Activated CD4-positive, alpha-beta memory T cell treated with anti-CD3 and anti-CD28 coated beads for 36 hours (primary cell): ENCODE measurements at places on chromosomes 13 and 19. TPM values are rescaled to one million over a fixed set of nuclear protein-coding genes. Genes with fewer than 3 reads are reported as not detected.
A peak's percentile ranks its signal among the peaks of the same experiment; 100 is the strongest.

UBE2L5 gene
- not detected for total RNA-seq

- peaks cover 7% of the 10 kb centered on the region for H3K4me1 ChIP-seq
- no peak overlapping the region for H3K4me3 ChIP-seq
- peaks cover 11% of the 10 kb centered on the region for H3K36me3 ChIP-seq
These were observed 107.6 kb downstream of the ABCC4 start for GRCh38 chr13:95193509-95194230.

- no peaks in the 10 kb centered on the region for H3K27me3 ChIP-seq
- DNase-seq: no peak
- H3K4me3 ChIP-seq: peak overlapping the region; percentile 95
- peaks cover 27% of the 10 kb centered on the region for H3K4me1 ChIP-seq
- H3K27ac ChIP-seq: peak overlapping the region; percentile 98
These were observed 469 bp downstream of the ABHD17A start for GRCh38 chr19:1884719-1885334.

- H3K27ac ChIP-seq: no peak overlapping the region
- H3K4me1 ChIP-seq: no peaks in the 10 kb centered on the region
- DNase-seq: no peak
- no peaks in the 10 kb centered on the region for H3K36me3 ChIP-seq
- no peak overlapping the region for H3K4me3 ChIP-seq
These were observed 7.4 kb upstream of the SLITRK6 start for GRCh38 chr13:85806553-85807175.

CHAMP1 gene
- total RNA-seq: 55.4 TPM

DNA sequence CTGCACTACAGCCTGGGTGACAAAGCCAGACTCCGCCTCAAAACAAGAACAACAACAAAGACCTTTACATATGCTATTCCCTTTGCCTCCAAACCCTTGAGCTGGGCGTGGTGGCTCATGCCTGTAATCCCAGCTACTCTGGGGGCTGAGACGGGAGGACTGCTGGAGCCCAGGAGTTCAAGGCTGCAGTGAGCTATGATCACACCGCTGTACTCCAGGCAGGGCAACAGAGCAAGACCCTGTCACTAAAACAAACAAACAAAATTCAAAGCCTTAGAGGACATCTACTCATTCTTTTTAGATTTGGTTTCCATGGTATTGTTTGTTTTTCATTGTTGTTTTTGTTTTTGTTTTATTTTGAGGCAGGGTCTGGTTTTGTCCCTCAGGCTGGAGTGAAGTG lies 7.8 kb downstream of the ACER1 start:
- no peaks in the 10 kb centered on the region for H3K4me1 ChIP-seq
- no peaks in the 10 kb centered on the region for H3K27me3 ChIP-seq
- no peak overlapping the region for H3K27ac ChIP-seq
- H3K36me3 ChIP-seq: no peaks in the 10 kb centered on the region
- no peak overlapping the region for H3K4me3 ChIP-seq
- DNase-seq: no peak

DNA sequence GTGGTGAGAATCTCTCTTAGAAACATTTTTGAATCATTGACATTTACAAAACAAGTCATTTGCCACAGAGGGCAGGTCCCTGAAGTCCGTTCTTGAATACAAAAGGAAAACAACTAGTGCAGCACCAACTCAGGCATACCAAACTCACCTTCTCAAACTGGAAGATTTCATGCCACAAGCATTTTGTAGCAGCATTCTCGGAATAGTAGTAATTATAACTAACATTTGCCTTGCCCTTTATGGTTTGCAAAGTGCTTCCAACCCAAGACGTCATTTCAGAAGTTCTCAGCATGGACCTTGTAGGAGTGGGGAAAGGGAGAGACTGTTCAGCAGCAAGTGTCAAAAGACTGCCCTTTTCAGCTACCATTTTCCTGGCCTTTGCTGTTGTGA lies 344.6 kb downstream of the RFC3 start:
- H3K27me3 ChIP-seq: no peaks in the 10 kb centered on the region
- no peak for DNase-seq
- no peaks in the 10 kb centered on the region for H3K36me3 ChIP-seq
- no peak overlapping the region for H3K4me3 ChIP-seq

SIGLEC11 gene
- total RNA-seq: not detected

OLFM4 gene
- total RNA-seq: not detected

- no peak overlapping the region for H3K4me3 ChIP-seq
- no peaks in the 10 kb centered on the region for H3K36me3 ChIP-seq
- H3K27ac ChIP-seq: no peak overlapping the region
These were observed 263.6 kb upstream of the TSHZ3 start for GRCh38 chr19:31612873-31613272.

- no peak overlapping the region for H3K27ac ChIP-seq
- no peaks in the 10 kb centered on the region for H3K27me3 ChIP-seq
- H3K4me1 ChIP-seq: peaks cover 2% of the 10 kb centered on the region
- H3K36me3 ChIP-seq: peaks cover 47% of the 10 kb centered on the region
These were observed 81.9 kb downstream of the TUBGCP3 start for GRCh38 chr13:112506046-112506445.

MYH14 gene
- total RNA-seq: not detected

NCCRP1 gene
- total RNA-seq: not detected

DNA sequence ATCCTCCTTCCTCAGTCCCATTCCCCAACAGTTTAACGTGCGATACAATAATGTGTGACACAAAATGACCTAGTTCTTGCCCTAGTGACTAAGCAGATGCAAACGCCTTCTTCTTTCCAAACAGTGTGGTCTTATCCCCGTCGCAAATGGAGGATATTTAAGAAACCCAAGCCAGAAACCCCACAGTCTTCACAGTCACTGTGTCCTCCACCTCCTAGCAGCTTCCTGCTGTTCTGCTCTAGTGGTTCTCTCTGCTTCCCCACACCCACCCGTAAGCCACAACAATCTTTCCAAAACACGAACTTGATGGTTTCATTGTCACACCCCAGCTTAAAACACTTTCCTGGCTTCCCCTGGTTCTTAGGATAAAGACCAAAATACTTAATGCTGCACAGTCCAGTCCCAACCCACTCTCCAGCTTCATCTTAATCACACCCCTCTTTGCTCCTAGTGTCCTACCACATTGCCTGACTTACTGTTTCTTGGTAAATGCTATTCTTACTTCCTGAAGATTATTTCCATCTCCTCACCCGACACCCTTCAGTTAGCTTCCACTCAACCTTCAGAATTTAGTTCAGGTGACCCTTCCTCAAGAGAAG lies 32.3 kb downstream of the ITM2B start:
- peaks cover 43% of the 10 kb centered on the region for H3K4me1 ChIP-seq
- peak; percentile 40 for DNase-seq
- H3K4me3 ChIP-seq: no peak overlapping the region
- H3K36me3 ChIP-seq: peaks cover 20% of the 10 kb centered on the region
- no peaks in the 10 kb centered on the region for H3K27me3 ChIP-seq

DNA sequence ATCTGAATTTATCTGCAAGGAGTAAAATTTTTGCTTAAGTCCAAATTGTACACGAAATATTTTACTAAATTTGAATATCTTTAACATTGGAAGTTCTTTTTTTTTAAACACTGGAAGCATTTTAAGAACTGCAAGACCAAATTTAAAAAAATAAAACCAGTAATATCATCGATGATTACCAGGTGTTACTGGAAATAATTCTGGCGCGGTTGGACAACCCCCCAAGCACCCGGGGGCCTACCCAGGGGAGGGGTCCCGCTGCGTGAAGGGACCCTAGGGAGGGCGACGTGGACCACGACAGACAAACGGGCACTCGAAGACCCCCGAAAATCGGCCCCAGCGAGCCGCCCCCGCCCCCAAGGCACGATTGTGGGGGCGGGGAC lies 12.6 kb upstream of the JSRP1 start:
- H3K27me3 ChIP-seq: no peaks in the 10 kb centered on the region
- DNase-seq: no peak
- H3K4me3 ChIP-seq: peak overlapping the region; percentile 89
- H3K36me3 ChIP-seq: peaks cover 31% of the 10 kb centered on the region
- H3K27ac ChIP-seq: peak overlapping the region; percentile 77

DNA sequence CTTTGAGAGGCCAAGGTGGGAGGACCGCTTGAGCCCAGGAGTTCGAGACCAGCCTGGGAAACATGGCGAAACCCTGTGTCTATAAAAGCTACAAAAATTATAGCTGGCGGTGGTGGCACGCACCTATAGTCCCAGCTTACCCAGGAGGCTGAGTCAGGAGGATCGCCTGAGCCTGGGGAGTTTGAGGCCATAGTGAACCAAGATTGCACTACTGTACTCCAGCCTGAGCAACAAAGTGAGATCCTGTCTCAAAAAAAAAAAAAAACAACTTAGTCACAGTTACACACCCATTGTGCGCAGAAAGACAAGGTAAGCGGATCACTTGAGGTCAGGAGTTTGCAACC lies 728 bp upstream of the DENND1C start:
- H3K4me1 ChIP-seq: peaks cover 30% of the 10 kb centered on the region
- peak; percentile 38 for DNase-seq
- peaks cover 2% of the 10 kb centered on the region for H3K36me3 ChIP-seq
- peak overlapping the region; percentile 100 for H3K4me3 ChIP-seq
- no peaks in the 10 kb centered on the region for H3K27me3 ChIP-seq
- peak overlapping the region; percentile 98 for H3K27ac ChIP-seq

SYNGR4 gene
- 0.21 TPM for total RNA-seq

DNA sequence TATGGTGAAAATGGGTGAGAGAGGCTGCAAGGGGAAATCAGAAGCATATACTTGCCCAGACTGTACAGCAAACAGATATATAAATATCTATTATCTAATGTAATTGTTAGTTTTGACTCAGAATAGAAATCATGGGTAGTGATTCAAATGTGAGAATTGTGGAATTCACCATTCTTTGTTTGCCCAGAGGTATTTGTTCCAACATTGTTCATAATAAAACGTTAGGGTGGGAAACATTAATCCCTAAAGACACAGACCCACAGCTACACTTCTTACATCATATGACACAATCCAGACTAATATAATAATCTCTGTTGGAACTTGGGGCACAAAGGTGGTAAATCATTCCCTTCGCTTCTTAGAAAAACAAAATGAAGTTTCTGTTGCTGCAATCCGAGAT lies 646.5 kb upstream of the SLITRK6 start:
- H3K4me1 ChIP-seq: no peaks in the 10 kb centered on the region
- no peak overlapping the region for H3K4me3 ChIP-seq
- DNase-seq: no peak
- no peak overlapping the region for H3K27ac ChIP-seq

LGALS4 gene
- 0.33 TPM for total RNA-seq

DNA sequence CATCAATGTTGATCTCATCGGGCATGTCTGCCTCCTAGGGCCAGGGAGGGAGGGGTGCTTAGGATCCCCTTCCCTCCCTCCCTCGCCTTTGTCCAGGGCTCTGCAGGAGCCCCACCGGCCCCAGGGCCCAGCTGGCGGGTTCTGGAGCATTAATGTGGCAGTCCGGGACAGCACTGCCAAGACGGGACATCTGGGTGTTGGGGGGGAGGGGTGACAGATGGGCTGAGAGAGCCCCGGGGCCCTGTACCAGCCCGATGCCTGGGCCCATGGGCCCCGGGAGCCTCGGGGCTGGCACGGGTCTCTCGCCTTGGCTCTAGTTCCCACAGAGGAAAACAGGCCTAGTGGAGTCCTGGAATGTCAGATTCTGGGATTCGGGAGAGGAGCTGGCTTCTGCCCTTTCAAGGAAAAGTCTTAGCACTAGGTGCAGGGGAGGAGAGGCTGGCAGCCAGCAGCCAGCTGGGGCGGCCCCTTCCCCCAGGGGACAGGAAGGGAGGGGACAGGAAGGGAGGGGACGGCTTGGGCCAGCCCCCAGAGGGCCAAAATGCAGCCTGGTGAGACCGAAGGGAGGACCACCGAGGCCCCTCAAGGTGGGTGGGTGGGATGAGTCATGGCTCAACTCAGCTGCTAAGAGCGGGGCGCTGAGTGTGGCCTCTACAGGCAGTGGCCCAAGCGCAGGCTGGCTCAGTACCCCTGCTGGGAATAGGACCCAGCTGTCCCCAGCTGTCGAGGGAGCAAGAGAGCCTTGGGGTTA lies 3.1 kb downstream of the PPP1R14A start:
- no peaks in the 10 kb centered on the region for H3K36me3 ChIP-seq
- H3K4me1 ChIP-seq: no peaks in the 10 kb centered on the region
- H3K4me3 ChIP-seq: no peak overlapping the region
- no peak overlapping the region for H3K27ac ChIP-seq

GRCh38 chr13:50370303-50370950 lies 355.2 kb downstream of the KCNRG start:
- no peak overlapping the region for H3K4me3 ChIP-seq
- H3K36me3 ChIP-seq: peaks cover 4% of the 10 kb centered on the region
- no peak overlapping the region for H3K27ac ChIP-seq
- H3K4me1 ChIP-seq: peaks cover 28% of the 10 kb centered on the region
- no peak for DNase-seq
- H3K27me3 ChIP-seq: peaks cover 18% of the 10 kb centered on the region

DNA sequence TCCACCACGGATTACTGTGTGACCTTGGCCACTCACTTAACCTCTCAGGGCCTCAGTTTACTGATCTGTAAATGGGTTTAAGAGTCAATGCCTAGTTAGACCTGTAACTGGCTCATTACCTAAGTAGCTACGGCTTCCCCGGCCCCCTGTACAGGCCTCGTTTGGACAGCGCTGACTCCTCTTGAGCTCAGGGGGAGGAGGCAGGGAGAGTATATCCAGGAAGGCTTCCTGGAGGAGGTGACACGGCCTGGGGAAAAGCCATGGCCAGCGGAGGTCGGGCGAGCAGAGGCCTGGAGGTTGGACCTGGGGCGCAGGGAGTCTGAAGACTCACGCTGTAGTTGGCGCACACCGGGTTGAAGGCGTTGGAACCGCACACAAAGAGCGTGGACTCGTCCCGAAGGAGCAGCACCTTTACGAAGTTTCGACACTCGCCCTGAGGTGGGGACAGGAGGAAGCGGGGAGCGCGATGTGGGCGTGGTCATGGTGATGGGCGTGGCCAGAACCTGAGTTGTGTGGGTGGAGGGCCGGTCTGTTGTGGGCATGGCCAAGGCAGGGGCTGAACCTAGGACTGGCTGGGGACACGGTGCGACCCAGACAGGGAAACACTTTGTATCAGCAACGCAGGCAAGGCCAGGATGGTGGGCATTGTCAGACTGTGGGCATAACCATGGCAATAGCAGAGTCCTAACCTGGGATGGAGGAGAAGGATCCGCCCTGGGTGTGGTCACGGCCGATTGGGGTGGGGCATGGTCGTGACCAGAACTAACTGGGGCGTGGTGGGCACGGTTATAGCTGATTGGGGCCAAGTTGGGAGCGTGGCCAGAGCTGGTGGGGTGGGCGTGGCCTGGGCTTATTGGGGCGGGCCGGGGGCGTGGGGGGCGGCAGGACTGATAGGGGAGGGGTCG lies 3.6 kb downstream of the SEMA6B start:
- no peak overlapping the region for H3K4me3 ChIP-seq
- H3K4me1 ChIP-seq: no peaks in the 10 kb centered on the region
- H3K27me3 ChIP-seq: peaks cover 4% of the 10 kb centered on the region
- no peaks in the 10 kb centered on the region for H3K36me3 ChIP-seq

GTF2F1 gene
- 67.0 TPM for total RNA-seq

DIAPH3 gene
- total RNA-seq: 31.3 TPM

ZFP14 gene
- 1.6 TPM for total RNA-seq
